Large intestine (tissue), 12 donors: ENCODE measurements at places on chromosomes 16 and 17.
A peak's percentile ranks its signal among the peaks of the same experiment; 100 is the strongest.

DNA sequence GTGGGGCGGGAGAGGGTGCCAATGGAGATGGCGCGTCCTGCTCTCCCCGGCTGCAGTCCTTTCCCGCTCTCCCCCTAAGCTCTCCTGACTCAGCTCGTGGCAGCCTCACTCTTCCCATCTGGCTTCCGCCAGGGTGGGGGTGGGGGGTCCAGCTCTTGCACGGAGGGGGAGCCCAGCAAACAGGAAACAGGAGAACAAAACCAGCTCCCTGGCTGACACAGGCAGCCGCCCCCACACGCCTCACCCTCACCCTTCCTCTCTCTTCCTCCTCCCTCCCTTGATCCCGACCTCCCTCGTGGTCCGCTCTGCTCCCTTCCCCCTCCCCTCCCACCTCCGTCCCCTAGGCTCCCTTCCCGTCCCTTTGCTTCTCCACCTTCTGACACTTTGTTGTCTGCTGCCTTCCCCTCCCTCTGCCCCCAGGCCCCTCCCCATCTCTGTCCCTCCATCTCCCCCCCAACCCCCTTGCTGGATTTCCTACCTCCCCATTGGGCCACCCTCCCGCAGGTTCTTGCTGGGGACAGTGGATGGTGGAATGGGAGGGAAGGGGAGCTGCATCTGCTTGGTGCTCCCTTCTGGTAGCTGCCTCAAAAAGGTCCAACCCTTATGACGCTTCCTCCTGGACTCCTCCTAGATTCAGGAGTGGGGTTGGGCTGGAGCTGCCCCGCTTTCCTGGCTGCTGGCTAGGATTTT, 23.7 kb downstream of the ARHGAP23 start:
- DNase-seq: peak; percentile 57

DNA sequence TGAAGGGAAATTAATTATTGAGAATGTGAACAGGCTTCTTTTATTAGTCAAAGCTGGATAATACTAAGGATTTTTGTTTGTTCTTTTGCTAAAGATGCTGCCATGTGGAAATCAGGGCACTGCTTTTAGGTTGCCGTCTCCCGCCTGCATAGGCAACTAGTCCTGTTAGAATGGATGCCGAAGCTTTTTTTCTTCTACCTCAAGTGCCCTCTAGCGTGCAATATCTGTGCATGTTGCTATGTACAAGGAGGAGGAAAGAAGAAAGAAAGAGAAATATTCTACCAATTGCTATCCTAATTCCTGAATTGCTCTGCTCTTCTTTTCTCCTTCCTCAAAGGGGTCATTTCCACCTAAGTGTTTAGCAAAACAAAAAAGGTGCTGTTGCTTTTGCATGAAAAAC, 5.2 kb upstream of the CDH8 start:
- DNase-seq: no peak

- DNase-seq: no peak
These were observed 33.7 kb downstream of the TADA2A start for GRCh38 chr17:37440424-37440823.

GRCh38 chr17:80047176-80047575, 10.7 kb downstream of the CCDC40 start:
- DNase-seq: no peak

- DNase-seq: no peak
These were observed 712 bp upstream of the SPECC1 start for GRCh38 chr17:20008242-20009051.

DNA sequence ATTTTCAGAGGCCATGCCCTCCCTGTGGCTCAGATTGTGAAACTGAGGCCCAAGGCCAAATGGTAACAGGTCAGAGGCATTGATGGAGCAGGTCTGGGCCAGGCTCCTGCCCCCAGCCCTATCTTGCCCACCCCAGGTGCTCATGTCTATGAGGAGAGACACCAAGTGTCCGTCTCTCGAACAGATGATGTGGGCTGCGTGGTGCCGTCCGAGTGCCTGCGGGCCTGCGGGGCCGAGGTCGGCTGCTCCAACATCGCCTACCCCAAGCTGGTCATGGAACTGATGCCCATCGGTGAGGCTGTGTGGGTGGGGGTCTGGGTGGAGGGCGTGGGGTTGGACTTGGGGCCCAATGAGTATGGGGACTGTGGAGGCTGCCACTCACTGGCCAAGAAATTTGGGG, 8.7 kb upstream of the FAM83G start:
- no peak for DNase-seq

- no peak for DNase-seq
These were observed 1.7 kb downstream of the ADORA2B start for GRCh38 chr17:15946611-15947120.

GRCh38 chr16:21075252-21075651, 75.4 kb downstream of the DNAH3 start:
- DNase-seq: no peak

- no peak for DNase-seq
These were observed 3.9 kb downstream of the IGFBP4 start for GRCh38 chr17:40447148-40447644.

DNA sequence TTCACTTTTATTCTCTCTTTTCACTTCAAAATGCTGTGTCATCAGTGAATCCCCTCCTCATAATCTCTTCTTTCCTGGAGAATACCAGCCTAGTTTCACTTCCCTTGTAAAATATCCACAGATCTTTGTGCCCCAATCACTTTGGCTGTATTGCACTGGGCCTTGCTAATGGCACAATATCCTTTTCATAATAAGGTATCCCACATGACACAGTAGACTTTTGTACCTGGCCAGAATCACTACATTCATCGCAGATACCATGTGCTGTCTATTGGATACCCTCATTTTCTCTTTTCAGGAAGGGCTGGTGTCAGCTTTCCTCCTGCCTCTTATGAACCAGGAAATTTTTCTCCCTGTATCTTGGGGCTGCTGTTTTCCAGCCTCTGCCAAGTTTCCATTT, 25.7 kb upstream of the TOX3 start:
- peak; percentile 83 for DNase-seq

- DNase-seq: no peak
These were observed 10.9 kb downstream of the CDRT4 start for GRCh38 chr17:15456496-15456895.

- no peak for DNase-seq
These were observed 15.7 kb downstream of the CRLF3 start for GRCh38 chr17:30808785-30809286.

DNA sequence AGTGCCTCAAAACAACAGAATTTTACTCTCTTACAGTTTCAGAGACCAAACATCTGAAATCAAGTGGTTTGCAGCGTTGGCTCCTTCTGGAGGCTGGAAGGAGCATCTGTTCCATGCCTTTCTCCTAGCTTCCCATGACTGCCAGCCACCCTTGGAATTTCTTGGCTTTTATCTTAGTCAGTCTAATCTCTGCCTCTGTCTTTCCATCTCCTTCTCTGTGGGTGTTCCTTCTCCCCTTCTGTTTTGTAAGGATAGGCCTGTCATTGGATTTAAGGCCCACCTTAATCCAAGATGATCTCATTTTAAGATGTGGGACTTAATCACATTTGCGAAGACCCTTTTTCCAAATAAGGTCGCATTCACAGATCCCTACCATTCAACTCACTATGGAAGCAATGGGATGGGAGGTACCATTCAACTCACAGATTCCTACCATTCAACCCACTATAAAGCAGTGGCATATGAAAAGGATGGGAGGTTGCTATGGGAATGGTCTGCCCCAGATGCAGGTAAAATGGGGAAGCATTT, 321.8 kb downstream of the WWOX start:
- DNase-seq: no peak

- DNase-seq: no peak
These were observed 1.0 kb upstream of the SCNN1G start for GRCh38 chr16:23181506-23181905.

DNA sequence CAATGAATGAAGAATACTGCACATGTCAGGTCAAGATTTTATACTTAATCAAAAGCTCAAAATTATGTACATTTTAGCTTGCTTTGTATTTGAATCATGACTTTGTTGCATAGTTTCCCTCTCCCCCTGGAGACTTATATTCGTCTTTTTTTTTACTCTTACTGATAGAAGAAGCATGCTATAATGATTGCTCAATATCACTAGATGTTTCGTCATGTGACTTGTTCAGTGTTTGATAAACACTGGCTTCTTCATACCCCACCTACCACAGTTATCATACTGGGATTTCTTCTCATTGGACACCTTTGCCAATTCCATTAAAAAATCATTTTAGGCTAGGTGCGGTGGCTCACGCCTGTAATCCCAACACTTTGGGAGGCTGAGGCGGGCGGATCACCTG, 148.7 kb downstream of the FTO start:
- DNase-seq: no peak

DNA sequence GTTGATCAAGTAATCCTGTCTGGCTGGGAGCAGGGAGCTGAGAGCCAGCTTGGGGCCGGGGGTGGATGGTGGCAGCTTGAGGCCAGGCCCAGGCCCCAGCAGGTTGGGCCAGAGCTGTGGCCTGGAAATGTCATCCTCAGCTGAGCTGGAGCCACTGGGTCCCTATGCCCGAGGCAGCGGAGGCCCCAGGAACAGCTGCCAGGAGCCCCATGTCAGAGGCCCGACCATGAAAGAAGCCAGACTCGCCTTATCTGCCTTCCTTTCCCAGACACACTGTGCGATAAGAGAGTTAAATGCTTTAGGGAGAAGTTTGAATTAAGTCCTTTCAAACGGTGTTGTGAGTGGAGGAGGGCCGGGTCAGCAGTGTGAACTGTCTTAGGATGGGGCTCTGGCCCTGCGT, 3.5 kb downstream of the SMTNL2 start:
- DNase-seq: no peak

DNA sequence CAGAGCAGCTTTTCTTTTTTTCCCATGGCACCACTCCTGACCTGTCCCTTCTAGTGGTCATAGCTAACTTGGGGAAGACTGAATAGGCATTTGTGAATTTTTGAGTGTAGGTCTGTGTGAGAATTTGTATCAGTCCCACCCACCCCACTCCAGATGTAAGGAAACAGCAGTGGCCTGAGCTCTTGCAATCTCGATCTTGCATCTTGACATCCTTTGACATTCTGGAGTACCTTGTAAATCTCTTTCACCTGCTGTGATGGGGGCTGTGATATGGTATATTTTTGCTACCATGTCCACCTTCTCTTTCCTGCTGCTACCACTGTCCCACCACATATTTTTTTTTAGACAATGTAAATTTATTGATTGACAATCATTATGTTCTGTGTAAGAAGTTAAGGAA, 289.3 kb downstream of the MAP2K6 start:
- DNase-seq: no peak

GRCh38 chr17:52824542-52824941, 666.0 kb upstream of the CA10 start:
- DNase-seq: peak; percentile 89

DNA sequence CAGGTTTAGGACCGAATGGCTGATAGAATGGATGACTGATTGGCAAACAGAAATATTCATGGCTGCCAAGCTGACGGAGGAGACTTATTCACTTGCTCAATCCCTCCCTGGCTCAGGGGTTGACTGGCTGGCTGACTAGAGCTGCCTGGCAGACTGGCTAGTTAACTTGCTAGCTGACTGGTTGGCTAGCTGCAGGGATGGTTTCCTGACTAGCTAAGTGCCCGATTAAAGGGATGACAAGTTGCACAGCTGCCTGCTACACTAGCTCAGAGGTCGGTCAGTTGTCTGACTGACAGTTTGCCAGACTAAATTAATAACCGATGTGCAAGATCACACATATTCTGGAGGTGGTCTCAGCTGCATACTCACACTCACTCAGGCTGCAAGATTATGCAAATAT, 1208.4 kb upstream of the CDH8 start:
- no peak for DNase-seq

DNA sequence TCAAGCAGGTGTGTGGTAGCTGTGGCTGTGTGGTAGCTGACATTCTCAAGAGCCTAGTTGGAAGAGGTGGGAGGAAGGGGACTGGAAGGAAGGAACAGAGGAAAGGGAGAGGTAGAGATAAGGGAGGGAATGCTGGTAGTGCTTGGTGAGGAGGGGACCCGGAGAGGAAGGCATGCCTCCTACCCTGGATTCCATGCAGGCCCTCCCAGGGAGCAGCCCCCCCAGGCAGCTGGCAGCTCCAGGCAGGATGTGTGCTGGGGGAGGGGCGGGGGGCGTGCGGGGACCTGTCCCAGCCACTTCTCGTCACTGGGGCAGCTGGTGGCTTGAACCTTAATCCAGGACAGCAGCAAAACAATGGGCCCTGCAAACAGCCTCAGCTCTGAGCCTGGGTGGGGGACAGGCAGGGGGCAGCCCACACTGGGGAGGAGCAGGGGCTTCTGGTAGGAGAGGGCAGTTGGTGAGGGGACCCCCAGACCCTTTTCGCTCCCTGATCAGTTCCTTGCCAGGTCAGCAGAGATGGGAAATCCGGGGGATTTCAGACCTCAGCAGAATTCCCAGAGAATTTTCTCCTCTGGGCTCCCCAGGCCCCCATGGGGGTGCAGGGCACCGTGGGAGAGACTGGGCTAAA, 27.1 kb downstream of the ARHGAP23 start:
- no peak for DNase-seq

DNA sequence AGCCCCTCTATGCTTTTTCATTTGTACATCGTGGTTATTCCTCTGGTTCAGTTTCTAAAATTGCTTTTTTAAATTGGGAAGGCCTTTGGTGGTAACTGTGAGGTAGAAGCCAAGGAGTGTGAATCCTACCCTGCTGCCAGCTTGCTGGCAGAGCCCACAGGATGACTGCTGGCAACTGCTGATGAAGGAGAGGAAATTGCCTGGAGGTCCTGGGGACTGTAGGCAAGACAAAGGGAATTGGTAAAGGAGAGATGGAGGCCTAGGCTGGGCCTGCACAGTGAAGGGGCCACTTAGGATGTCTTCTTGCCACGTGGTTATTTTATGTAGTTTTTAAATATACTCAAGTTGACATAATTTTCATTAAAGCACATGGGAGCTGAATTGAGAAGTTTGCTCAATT, 15.8 kb downstream of the C17orf58 start:
- no peak for DNase-seq

GRCh38 chr16:22225060-22225459, 19.0 kb downstream of the EEF2K start:
- DNase-seq: no peak

DNA sequence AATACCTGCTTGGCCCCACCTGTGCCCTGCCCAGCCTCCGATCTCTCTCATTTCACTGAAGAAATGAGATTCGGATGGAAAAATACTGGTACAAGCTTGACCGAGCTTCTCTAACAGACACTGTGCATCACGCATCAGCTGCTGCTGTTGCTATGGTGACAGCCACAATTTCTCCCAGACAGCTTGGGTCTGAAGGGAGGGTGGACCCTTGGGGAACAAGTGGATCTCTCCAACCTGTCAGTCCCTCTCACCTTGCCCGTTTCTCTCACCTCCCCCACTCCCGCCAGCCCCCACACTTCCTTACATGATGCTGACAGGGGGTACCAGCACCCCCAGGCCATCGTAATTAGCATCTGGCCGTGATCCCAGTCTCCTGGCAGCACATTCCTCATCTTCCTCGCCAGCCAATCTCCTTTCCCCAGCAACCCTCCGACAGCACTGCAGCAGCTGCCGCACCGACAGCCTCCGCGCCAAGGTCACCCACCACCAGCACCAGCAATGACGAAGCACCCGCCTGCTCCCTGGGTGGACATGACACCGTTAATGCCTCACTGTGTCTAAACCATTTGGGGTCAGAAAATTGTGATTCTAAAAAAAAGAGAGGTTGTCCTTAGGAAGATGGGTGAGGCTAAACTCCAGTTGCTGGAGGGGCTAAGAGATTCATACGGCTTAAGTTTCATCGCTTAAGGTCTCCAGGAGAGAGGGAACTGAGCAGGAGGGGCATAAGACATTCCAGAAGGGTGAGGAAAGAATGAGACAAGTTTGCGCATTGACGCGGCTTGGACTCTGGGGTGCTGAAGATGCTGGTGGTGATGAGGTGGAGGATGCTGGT, 58.6 kb upstream of the TNRC6A start:
- DNase-seq: peak; percentile 36
